ENCODE measurements at places on chromosomes 7 and 10. TPM values are rescaled to one million over a fixed set of nuclear protein-coding genes. Genes with fewer than 3 reads are reported as not detected.

GRCh38 chr7:156527458-156527890 is 113.1 kb upstream of the RNF32 start:
- DNase-seq: peak; percentile 82

- DNase-seq: no peak
Observed at GRCh38 chr10:10961072-10961471, 56.6 kb upstream of the CELF2 start.

TSPAN12 gene
- total RNA-seq: 4.1 TPM

- no peak for DNase-seq
Observed at GRCh38 chr7:151834271-151835035, 42.5 kb downstream of the PRKAG2 start.

DNA sequence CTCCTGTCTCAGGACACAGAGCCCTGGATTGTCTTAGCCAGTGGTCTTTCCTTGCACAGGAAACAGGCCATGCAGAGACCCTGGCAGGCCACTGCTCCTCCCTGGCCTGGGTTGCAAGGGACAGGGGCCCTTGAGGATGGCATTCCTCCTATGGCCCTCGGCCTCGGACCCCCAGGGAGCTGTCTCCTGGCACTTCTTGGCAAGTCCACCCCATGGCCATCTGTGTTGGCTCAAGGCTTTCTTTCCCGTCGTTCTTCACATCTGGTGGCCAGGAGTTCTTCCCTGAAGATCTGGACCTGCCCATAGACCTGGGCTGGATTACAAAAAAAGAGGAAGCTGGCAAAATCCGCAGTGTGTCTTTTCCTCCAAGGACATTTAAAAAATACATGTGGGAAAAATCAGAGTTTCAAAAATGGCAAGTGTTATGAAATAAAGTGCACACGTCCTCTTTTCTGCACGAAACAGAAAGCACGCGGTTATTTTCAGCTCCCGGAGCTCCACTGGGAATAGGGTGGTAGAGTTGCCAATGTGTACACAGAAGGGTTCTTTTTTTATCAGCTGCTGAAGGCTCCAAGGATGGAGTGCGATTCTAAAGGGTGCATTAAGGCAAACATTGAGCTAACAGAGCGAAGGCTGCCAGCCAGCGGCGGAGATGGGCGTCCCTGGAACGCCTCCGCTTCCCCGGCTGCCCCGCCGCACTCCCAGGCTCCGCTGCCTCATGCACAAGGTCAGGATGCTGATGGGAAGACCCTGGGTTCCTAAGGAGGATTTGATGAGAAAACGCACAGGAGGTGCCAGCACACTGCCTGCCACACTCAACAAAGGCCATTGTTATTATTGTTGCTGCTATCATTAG is 62.8 kb upstream of the FAM20C start:
- DNase-seq: no peak

DNA sequence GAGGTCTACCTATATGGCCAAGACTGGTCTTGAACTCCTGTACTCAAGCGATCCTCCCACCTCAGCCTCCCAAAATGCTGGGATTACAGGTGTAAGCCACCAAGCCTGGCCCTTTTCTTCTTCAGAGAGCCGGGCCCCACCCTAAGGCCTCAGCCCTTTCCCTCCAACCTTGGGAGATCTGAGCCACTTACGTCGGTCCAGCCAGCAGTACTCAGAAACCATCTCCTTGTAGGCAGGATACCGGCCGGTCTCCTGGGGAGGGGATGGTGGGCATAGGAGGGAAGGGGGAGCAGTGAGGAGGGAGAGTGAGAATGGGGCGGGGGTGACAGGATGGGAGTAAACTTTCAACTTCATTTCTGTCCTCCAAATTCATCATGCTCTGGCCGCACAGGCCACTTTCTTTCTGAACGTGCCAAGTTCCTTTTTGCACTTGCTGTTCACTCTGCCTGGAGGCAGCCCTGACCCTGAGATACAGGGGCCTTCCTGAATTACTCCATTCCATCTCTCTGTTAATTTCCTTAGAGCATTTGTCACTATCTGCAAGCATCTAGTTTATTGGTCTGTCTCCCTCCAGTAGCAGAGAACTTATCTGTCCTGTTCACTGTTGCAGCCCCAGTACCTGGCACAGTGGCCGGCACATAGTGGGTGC is 10.4 kb downstream of the PDZD7 start:
- DNase-seq: no peak

GPER1 gene
- total RNA-seq: not detected

DNA sequence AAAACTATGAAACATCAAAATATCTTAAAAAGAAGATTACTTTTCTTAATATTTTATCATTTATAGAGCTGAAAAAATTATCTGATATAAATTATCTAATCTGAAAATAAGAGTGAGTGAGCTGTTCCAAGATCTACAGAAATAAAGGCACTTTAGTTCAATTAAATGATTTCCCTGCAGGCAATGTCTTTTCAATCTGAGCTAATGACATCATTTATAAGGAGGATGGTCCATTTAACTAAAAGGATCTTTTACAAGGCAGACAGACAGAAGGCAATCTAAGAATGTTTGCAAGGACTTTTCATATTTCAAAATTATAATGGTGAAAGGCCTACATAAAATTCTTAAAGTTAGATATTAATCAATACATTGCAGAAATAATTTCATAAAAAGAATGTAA is 71.8 kb downstream of the SKAP2 start:
- no peak for DNase-seq

All from Caco-2 (cell line).